ENCODE measurements at places on chromosomes 6 and 20.

GRCh38 chr6:42914546-42914945 lies 1.3 kb upstream of the PTCRA start:
- DNase-seq = no peak

- DNase-seq = no peak
Measured at GRCh38 chr20:37901240-37901639, 1.7 kb upstream of the VSTM2L start.

DNA sequence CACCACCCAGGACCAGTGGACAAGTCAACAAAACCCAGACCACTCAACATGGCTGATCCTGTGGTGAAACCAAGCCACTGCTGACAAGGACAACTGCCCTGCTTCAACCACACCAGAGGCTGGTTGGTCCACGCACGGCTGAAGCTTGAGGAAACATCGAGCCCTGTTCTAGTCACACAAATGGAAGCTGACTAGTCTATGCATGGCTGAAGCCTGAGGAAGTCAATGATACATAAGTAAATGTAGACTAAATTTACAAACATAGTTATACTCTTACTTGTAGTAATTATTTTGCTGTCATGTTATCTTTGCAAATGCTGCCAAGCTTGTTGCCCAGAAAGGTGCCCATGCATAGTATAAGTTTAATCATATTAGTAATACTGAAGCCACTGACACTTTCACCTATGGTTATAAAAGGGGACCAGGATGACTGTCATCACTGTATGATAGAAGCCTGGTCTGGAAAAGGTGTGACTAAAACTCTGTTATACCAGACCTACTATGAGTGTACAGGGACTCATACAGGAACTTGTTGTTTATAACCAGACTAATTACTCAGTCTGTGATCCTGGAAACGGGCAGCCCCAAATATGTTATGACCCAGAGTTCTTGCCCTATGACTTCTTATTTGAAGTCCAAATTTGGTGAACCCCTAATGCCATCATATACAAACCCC lies 5.6 kb downstream of the IL22RA2 start:
- no peak for DNase-seq

DNA sequence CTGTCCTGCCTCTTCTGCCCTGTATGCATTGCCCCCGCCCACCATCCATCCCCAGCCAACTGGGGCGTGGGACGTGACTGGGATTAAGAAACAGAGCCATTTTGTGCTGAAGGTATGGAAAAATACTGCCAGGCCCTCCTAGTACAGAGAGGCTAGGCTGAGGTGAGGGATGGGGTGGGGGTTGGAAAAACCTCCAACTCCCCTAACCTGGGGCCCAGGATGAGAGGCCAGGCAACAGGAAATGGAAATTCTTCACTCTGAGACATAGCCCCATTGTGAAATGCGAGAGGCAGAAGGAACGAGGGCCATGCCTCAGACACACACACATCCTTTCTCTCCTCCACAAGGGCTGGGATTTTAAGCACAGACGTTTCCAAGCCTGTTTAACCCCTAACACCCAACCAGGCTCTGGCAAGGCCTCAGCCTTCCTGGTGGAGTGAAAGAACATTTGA lies 19.9 kb downstream of the KCNK5 start:
- no peak for DNase-seq

DNA sequence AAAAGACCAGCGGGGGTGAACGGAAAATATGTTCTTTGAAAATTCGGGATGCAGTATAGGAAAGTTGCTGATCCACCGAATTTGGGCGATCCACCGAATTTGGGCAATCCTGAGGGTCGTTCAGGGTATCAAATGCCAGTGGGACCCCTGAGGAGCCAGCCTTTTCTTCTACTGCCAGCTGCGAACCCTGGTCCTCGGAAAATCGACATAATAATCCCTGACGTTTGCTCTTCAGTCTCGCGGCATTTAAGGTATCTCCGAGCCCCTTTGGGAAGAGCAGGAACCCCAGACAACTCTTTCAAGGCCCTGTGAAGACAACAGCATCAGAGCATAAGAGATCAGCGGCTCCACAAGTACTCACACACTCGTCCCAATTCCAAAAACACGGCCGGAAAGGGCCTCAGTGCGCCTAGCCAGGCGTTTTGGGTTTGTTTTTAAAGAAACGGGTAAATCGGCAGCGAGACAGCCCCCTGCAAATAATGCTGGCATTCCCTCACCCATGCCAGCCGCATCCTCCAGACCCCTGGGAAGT lies 1.0 kb downstream of the SIM1 start:
- DNase-seq = no peak

DNA sequence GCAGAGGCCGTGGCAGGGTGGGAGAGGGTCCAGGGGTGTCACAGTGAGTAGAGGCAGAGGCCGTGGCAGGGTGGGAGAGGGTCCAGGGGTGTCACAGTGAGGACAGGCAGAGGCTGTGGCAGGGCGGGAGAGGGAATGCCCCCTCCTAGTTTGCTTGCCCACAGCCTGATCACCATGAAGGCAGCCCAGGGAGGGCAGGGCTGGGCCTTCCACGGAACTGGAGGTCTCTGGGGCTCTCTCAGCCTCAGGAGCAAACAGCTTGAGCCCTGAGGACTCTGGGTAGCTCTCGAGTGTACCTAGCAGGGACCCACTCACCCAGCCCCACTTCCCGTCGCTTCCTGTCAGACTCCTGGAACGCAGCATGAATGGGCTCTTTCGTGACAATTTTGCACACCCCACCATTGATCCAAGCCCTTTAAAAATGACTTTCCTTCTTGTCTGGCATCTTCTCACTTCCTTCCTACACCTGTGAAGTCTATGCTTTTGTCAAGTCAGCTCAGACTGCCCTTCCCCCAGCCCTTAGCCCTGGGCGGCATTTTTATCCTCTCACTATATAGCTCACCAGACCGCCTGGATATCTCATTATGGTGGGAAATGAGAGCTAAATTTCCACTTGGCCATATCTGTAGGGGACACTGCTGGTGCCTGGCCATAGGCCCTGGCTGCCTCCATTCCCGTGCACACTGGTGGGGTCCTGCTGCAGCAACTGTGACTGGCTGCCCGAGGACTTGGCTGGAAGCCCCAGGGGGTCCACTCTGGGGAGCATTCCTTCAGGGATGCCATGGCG lies 140.3 kb downstream of the CDC5L start:
- no peak for DNase-seq

DNA sequence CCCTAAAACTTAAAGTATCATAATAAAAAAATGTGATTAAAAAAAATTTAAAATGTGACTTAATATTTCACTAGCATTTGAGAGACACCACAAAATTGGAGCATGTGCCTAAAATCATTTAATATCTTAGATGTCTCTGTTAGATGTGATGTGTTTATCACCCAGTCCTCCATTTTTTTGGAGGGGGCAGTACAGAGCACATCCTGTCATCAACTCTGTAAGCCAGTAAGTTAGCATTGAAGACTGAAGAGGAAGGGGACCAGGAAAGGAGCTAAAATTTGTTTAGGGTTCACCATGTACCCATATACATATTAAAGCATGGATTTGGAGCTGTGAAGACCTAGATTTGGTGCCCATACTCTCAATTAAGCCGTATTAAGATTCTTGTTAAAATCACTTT lies 30.7 kb upstream of the ADIG start:
- DNase-seq = no peak

DNA sequence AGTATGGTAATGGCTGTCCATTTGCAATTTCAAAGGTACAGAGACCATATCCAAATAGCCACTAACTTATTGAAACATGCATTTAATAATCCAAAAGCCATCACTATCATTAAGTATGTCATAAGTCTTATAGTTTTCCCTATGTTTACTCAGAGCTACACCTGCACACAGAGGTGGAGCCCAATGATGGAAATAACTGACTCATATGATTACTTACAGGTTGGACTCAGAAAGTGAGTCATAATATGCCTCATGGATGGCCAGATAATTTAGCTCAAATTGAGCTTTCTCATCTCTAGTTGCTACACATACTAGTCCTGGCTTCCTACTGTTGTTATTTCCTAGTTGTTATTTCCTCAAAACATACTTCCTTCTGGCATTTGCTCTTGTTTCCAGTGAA lies 104.4 kb upstream of the KHDRBS2 start:
- DNase-seq = no peak

DNA sequence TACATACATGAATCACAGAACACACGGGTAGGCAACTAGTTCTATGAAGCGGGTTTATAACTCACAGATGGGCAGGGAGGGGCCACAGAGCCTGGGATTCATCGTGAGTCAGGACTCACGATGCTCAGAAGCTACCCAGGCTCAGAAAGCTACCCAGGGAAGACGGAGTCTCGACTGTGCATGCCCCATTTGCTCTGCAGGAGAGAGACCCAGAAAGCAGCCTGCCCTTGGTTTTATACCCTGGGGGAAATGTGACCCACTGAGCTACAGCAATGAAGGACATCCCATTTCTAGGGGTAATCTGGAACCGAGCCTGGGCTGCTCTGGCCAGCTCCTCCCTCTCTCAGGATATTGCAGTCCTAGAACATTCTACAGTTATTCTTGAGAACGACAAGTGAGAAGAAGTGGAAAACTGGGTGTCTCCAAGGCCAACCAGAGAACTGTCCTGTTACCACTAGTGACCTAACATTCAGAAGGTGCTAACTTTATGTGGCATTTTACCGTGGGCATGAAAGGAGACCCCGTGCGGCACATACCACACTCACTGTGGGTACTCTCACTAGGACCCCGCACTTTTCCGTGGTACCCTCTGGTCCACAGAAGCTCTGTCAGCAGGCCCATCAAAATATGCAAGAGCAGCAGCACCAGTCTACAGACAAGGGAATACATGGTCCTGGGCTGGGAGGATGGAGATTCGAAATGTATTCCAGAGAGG lies 201.9 kb upstream of the PMEPA1 start:
- DNase-seq = no peak

DNA sequence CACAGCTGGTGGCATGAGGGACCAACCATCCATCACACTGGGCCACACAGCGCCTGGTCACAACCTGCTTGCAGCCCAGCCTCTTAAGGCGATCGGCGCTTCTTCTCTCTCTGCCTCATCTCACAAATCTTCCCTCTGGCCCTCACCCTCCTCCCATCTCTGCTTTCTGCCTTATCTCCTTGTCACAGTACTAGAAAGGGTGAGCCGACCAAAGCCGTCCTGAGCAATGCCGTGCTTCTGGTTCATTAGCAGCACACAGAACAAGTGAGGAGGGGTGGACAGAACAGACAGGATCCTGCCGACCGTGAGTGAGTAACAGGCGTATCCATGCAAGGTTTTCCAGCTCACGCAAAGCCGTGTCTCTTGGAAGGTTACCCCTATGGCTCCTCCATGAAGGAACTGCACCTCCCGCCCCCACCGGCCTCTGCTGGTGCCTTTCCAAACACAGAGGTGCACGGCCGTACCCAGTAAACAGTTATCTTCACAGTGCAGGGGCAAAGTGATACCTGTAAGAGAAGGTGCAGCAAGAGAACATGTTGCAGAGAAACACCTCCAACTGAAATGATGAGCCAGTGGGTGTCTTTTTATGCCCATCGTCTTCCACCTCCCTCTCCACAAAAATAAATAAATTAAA lies 331.7 kb downstream of the FARS2 start:
- DNase-seq = no peak

- DNase-seq = no peak
Measured at GRCh38 chr6:1709234-1709641, 99.5 kb downstream of the FOXC1 start.

DNA sequence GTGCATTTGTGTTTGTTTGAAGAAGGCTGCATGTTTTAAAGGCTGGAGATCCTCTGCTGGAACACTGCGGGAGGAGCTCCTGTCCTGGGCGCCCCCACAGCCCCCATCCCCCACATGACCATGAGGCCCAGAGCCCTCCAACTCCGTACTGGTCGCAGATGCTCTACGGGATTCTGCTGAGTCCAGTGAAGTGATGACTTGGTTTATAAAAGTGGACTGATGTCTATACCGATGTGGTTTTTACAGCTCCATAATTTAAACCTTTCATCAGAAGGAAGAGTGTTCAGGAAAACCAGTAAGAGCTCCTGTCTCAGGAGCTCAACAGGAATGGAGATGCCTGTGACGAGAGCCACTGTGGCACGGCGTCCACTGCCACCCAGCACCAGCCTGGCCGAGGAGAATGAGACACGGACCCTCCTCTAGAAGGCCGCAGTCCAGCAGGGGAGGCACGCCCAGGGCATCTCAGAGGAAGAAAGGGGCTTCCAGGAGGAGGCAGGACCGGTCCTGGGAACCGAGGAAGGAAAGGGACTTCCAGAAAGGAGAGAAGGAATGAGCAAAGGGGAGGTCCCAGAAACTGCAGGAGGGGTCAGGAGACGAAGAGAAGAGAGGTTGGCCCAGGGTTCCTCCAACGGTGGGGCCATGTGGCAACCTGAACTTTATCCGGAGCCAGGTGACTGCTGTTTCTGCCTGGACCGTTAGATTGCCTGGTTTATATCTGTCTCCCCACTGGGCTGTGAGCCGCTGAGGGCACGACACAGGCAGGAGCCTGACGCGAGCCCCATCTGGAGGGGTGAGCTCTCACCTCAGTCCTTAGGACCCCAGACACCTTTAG lies 26.9 kb downstream of the BFSP1 start:
- DNase-seq = no peak

GRCh38 chr20:1337441-1337840 lies 8.5 kb upstream of the SDCBP2 start:
- DNase-seq = no peak

GRCh38 chr6:71419217-71420094 lies 130.8 kb downstream of the OGFRL1 start:
- DNase-seq = no peak

DNA sequence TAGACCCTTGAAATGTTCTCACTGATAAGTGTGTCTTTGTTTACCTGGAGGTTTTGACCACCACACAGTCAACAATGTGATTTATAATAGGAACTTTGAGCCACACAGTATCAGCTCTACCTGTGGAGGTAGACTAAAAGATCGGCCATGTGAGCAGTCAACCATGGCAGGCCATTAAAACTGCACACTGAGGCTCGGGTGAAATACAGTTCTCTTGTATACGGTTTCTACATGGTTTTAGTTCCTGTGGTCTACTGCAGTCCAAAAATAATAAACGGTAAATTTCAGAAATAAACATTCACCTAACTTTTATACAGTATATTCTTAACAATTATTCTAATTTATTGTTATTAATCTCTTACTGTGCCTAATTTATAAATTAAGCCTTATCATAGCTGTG lies 47.2 kb downstream of the TRIM38 start:
- no peak for DNase-seq

- DNase-seq = no peak
Measured at GRCh38 chr6:33104887-33105286, 29.1 kb downstream of the HLA-DPB1 start.

DNA sequence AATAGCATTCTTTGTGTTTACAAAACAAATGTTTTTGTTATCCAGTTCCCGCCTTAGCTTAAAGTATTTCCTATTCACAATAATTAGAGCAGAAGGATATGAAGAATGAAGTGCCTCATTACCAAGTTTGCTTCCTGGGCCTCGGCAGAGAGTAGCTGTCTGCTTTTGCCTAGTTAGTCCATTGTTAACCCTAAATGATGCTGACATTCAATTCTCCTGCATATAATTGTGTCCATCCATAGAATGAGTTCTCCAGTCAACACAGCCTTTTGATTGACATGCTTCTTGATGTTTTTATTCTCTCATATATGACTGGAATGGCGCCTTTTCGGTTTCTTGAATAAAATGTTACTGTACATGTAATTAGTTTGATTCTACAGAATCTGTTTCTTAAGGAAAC lies 100.9 kb downstream of the MYB start:
- DNase-seq = no peak

- no peak for DNase-seq
Measured at GRCh38 chr6:146357578-146358430, 185.8 kb upstream of the RAB32 start.
